Activated naive CD8-positive, alpha-beta T cell treated with anti-CD3 and anti-CD28 coated beads, Interleukin-2, amount 50 U/mL, for 24 hours (primary cell): ENCODE measurements at places on chromosomes 5 and 9.

DNA sequence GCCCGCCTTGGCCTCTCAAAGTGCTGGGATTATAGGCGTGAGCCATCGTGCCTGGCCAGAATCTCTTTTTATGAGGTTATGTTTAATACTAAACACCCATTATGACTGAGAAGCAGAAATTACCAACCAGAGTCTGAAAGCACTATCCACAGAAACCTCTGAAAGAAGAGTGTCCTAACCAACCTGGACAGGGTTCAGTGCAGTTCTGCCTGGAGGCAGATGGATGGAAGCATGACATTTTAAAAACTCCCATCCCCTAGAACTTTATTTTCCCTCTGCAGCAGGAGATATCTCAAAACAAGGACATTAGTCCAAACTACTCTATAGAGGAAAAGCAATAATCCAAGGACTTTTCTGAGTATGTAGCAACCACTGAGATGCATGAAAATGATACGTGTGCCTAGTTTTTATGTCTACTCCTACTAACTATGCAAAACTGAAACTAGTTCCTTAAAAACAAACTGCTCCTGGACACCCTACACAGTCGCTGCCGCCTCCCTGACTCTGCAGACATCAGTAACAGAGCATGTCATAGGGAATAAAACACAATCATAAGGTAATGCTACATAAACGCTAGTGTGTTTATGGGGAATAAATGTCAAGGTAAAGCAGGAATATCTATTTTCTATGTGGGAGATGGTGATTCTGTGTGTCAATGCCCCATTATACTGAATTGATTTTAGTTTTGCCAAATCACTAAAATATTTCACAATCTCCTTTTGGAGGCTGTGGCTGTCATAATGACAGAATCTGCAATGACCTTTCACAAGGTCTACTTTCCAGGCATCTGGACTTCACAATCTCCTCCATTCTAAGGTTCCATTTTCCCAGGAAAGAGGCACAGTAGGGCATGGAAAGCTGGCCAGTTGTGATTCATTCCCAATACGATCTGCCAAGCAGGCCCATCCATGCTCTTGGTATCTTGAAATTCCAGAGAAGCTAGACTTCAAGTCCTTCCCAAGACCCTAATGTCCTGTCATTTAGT lies 122.8 kb downstream of the SIL1 start:
- no peak for DNase-seq

DNA sequence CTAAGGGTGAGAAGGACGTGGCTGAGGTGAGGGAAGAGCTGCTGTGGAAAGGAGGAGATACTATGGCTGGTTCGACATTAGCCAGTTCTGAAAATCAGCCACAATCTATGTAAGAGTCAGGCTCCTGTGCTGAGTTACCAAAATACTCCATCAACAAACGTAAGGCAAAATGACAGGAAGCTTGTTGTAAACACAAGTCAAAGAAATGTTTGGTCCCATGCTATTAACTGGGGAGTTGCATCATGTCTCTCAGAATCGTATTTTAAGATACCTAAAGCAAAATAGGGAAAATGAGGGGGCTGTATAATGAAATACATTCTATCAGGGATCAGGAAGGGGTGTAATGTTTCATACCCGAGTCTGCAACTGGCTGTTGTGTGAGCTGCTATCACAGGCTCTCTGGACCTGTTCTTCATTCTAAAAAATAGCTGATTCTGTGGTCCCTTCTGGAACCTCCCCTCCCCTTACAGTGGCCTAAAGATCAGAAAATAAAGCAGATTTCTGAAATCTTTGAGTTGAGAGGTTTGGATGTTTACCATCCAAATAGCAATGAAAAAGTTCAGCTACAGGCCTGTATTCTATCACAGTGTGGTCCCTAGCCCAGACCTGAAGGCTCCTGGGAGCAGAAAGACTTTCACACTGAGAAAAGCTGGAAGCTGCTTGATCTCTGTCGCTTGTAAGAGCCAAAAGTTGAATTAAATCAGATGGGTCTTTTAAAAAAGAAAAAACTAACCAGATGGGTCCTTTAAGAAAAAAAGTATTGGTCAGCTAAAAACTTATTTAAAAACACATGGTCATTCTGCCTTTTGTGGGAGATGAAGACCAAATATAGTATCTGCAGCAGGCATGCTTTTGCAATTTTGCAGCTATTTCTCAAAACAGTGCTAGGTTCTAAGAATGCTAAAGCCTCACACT lies 97.8 kb upstream of the SMC5 start:
- no peak for DNase-seq

DNA sequence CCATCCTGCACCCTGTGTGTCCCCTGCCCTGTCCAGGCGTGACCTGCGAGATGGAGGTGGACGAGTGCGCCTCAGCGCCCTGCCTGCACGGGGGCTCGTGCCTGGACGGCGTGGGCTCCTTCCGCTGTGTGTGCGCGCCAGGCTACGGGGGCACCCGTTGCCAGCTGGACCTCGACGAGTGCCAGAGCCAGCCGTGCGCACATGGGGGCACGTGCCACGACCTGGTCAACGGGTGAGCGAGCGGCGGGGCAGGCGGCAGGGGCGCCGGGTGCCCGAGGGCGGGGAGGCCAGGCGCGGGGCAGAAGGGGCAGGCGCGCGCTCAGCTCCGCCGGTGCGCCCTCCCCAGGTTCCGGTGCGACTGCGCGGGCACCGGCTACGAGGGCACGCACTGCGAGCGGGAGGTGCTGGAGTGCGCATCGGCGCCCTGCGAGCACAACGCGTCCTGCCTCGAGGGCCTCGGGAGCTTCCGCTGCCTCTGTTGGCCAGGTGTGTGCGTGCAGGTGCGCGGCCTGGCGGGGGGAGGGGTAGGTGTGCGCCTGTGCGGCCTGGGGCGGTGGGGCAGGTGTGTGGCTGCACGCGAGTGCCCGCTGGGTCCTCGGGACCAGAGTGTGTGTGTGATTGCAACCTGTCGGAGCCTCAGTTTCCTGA lies 10.0 kb downstream of the CRB2 start:
- DNase-seq, result no peak

DNA sequence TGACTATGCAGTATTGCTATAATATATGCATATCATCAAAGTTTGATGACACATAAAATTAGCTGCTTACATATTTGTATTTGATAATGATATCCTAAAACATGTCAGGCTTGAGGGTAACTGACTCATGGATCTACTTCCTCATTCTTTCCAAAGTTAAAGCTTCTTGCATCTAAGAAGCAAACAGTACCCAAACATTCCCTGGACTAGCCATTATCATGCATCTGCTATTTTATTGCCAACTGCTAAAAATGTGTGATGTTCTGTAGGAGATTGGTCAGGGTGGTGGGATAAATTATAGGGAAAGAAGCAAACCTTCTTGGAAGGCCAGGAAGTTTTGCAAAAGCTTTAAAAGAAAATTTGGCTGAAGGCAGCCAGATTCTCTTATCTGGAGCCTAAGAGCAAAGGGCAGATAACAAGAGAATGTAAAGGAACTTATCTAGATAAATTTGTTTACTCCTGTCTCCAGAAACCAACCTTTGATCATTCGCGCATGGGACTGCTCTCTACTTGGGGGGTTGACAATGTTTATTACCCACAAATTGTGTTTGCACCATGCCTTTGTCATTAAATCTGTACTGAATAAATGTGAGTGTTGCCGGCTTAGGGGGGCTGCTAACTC lies 604.1 kb upstream of the TLE4 start:
- DNase-seq, result no peak

GRCh38 chr9:18611971-18612370 lies 138.0 kb downstream of the ADAMTSL1 start:
- DNase-seq, result no peak

- DNase-seq, result no peak
Measured at GRCh38 chr9:88339317-88339716, 48.9 kb upstream of the SPIN1 start.

GRCh38 chr9:16501726-16502125 lies 368.7 kb downstream of the BNC2 start:
- no peak for DNase-seq

- DNase-seq, result peak; percentile 74
Measured at GRCh38 chr5:458547-459353, 15.8 kb downstream of the EXOC3 start.

- DNase-seq, result no peak
Measured at GRCh38 chr5:172303572-172304335, 20.2 kb upstream of the UBTD2 start.
